Erythroblast (primary cell): ENCODE measurements at places on chromosomes 5 and 9.

- DNase-seq: peak; percentile 83
Observed at GRCh38 chr5:140351609-140352334, 5.4 kb upstream of the HBEGF start.

GRCh38 chr5:128905568-128906110, 59.6 kb upstream of the SLC27A6 start:
- DNase-seq: peak; percentile 60

DNA sequence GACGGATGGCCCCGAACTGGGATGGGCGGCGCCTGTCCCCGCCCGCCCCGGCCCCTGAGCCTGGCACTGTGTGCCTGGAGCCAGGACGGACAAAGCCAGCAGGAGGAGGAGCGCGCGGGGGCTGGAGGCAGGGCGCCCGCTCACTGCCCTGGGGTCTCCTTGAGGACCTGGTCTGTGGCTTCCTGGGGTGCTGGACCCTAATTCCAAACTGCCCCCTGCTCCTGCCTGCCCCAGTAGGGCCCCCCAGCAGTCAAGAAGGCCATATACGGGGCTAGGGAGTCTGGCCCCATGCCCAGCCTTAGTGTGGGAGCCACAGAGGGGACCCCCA, 29.2 kb upstream of the RXRA start:
- DNase-seq: no peak

DNA sequence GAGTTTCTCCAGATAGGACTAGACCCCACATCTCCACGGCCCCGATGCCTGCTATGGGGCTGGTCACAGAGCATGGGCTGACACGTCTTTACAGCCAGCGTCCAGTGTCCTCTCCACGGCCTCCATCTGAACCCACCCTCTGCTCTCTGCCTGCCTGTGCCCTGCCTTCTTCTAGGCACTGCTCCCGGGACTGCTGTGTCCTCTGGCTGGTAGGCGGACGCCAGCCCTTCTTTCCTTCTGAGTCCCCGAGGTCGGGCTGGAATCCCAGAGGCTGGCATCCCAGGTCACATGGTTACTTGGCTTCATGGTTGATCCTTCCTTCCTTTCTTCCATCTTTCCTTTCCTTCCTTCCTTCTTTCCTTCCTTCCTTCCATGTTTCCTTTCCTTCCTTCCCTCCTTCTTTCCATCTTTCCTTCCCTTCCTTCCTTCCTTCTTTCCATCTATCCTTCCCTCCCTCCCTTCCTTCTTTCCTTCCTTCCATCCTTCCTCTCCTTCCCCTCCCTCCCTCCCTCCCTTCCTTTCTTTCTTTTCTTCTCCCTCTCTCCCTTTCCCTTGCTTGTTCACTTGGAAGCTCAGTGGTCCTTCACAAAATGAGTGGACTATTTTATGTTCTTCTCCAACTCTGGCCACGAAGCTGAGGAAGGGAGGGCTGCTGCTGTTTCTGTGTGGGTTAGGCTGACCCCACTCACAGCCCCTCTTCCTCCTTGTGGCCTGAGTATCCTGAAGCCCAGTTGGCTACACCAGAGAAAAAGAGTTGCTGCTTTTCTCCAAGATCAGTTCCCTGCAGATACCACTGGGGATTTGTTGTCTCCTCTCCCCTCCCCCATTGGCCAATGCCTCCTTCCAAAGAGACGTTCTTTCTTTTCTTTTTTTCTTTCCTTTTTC, 66.8 kb upstream of the NEURL1B start:
- no peak for DNase-seq

- no peak for DNase-seq
Observed at GRCh38 chr5:171874234-171874633, 88.6 kb downstream of the SMIM23 start.

DNA sequence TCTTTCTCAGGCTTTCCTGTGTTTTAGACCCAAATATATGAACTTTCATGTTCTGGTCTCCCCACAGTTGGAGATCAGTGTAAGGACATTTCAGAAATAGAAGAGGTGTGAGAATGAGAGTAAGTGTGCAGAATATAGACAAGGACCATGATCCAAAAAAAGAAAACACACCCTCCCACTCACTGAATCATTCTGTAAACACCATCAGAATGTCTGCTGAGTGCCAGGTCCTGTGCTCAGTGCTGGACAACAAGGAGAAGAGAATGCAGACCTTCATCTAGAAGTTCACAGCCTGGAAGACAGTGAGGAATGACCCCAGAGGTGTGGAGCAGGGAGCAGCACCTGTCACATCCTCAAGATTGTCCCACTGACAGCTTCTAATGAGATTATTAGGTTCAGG, 19.1 kb upstream of the SH3RF2 start:
- DNase-seq: no peak

GRCh38 chr9:98442114-98442513, 186.7 kb upstream of the TBC1D2 start:
- DNase-seq: no peak

GRCh38 chr5:172926008-172926523, 33.2 kb upstream of the RPL26L1 start:
- no peak for DNase-seq

- no peak for DNase-seq
Observed at GRCh38 chr5:158569534-158569933, 530.2 kb downstream of the EBF1 start.

- DNase-seq: no peak
Observed at GRCh38 chr9:93011114-93011513, 47.4 kb upstream of the SUSD3 start.
